ENCODE measurements at places on chromosomes 13 and 19. TPM values are rescaled to one million over a fixed set of nuclear protein-coding genes. Genes with fewer than 3 reads are reported as not detected.
A peak's percentile ranks its signal among the peaks of the same experiment; 100 is the strongest.

ZNF575 gene
- total RNA-seq: 0.25 TPM

- DNase-seq: no peak
Observed at GRCh38 chr13:35474496-35475211, 1.8 kb downstream of the MAB21L1 start.

STOML3 gene
- not detected for total RNA-seq

- no peak for DNase-seq
Observed at GRCh38 chr13:94859278-94859691, 146.9 kb upstream of the SOX21 start.

GRCh38 chr19:2887391-2887914, 13.3 kb upstream of the ZNF57 start:
- DNase-seq: peak; percentile 77

DNA sequence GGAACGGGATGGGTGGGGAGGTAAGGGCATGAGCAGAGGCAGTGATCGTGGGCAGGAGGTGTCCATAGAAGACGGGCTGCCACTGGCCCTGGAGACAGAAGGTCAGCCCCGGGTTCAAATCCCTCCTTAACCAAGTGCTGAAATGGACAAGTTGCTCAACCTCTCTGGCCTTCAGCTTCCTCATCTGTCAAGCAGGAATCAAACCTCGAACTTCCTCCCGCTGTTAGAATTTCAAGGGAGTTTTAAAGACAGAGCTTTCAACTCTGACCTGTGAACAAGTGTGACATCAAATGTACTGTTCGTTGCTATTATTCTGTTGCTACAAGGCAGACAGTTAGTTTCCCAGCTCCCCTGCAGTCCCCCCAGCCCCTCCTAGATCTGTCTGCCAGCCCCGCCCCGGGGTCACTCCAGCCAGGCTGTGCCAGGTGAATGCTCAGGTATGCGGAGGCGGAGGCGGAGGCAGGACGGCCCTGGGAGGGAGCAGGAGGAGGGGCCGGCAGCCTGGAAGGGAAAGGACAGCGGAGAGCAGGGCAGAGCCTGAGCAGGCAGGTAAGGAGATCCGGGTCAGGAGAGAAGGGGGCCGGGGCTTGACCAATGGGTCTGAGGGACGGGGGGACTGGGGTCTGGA, at the start of gene EPS8L1:
Gene EPS8L1, plus strand, starts transcription at position 499 of the 628 bp plus-strand sequence. CDS start 576 bp downstream, outside the sequence.
- DNase-seq: peak; percentile 67

GRCh38 chr13:48281556-48281955, 22.0 kb upstream of the RB1 start:
- no peak for DNase-seq

FCGBP gene
- 26.3 TPM for total RNA-seq

- no peak for DNase-seq
Observed at GRCh38 chr19:39738814-39739213, 985 bp upstream of the CLC start.
